ENCODE measurements at places on chromosomes 7 and 10. TPM values are rescaled to one million over a fixed set of nuclear protein-coding genes. Genes with fewer than 3 reads are reported as not detected.

DNA sequence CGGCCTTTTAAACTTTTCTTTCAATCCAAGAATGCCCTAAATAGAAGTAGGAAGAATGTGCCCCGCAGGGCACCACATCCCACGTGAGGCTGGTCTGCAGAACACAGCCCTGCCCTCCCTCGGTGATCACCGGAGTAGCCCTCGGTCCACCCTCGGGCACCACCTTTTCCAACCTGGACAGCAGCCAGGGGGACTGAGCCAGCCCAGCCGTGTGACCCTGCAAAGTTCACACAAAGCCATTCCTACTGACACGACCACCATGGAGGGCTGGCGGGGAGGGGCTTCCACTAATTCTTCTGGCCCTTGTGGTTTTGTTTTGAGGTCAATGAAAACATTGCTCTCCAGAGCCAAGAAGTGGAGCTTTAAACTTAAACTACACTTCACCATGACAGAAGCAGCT, 132.2 kb downstream of the TCERG1L start:
- DNase-seq: no peak

DNA sequence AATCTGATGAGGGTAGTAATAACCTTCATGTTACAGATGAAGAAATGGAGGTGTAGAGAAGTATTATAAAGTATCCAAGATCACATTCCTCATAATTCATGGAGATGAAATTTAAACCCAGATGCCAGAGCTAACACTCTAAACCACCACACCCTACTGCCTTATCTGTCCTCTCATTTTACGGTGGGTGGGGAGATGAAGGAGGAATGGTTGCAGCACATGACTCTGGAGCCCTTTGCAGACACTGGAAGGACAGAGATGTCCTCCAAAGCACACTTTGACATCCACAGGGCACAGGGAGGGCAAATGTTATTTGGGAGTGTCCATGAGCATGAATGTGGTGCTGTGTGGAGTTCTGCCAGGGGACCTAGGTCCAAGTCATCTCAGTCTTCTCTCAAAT, 1.1 kb downstream of the PLEKHS1 start:
- peak; percentile 37 for DNase-seq

GRCh38 chr10:27949528-27950241, 49.2 kb downstream of the ODAD2 start:
- DNase-seq: no peak

DNA sequence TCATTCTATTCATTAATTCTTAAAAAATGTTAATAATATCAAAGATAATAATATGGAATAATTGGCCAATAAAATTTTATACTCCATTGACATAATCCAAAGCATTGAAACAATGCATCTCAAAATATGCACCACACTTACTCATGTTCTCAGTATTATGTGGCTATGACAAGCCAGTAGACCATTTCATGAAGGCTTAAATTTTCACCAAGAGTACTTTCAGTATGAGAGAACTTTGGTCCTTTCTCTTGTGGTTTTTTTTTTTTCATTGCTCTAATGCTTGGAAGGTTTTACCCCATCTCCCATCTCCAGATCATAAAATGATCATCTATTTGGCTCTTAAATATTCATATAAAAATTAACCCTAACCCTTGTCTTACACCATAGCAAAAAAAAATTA, 45.5 kb upstream of the TMEM140 start:
- DNase-seq: no peak

DNA sequence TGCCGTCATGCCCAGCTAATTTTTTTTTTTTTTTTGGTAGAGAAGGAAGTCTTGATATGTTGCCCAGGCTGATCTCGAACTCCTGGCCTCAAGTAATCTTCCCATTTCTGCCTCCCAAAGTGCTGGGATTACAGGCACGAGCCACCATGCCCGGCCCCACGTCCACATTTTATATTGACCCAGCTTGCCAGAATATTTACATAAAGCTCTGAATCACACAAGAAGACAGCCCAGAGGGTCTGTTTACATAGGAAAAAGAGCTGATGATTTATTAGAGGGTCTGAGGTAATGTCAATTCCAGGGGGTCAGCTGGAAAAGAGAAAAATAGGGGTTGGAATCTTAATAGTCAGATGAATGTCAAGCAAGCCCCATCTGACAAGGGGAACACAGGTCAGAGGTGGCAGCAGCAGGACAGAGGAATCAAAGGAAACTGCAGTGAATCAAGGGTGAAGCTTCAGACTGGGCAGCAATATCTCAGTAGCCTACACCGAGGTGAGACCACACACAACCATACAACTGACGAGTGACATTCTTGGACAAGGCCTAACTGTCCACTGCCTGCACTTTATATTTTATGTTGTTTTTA, 15.8 kb upstream of the SLF2 start:
- no peak for DNase-seq

- no peak for DNase-seq
Observed at GRCh38 chr7:8343556-8343955, 81.6 kb upstream of the ICA1 start.

DNA sequence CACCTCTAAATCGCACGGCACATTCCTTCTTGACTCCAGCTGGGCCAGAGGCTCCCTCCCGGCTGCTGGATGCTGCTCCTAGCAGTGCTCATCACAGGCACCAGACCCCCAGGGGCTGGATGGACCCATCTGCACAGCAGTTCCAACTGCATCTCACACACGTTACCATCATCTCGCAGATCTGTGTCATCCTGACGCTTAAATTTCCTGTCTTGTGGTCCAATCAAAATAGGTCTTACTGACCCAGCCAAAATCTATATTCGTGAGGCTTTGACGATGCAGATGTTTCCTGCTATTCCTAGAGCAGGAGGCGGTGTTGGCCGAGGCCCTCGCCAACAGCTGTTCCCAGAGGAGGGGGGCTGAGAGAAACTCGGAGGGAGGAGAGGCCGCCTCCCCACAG, 108.0 kb downstream of the MKI67 start:
- no peak for DNase-seq

GRCh38 chr10:3898821-3899220, 113.8 kb upstream of the KLF6 start:
- DNase-seq: no peak

- no peak for DNase-seq
Observed at GRCh38 chr10:63145782-63146181, 12.7 kb downstream of the NRBF2 start.

Gene PDCD11
- total RNA-seq: 22.3 TPM

Gene MYH16
- not detected for total RNA-seq

Gene ADAM8
- total RNA-seq: 4.8 TPM

Gene VSTM4
- total RNA-seq: 2.2 TPM

Gene PALD1
- total RNA-seq: 3.2 TPM

Gene ARMH3
- 25.8 TPM for total RNA-seq

Data from mucosa of descending colon (tissue), 3 donors.